ENCODE measurements at places on chromosomes 5 and 9.
A peak's percentile ranks its signal among the peaks of the same experiment; 100 is the strongest.

GRCh38 chr9:98943682-98944056, at the start of gene COL15A1:
Gene COL15A1, plus strand, starts transcription at chr9:98943907. Its CDS starts 155 bp downstream, at chr9:98944062.
- no peak for DNase-seq

GRCh38 chr5:17666726-17667235, 32.5 kb downstream of the TAF11L14 start:
- DNase-seq, result no peak

GRCh38 chr9:8724284-8725018, 924.9 kb upstream of the DMAC1 start:
- DNase-seq, result no peak

GRCh38 chr9:128082151-128082550, 14.1 kb downstream of the SLC25A25 start:
- no peak for DNase-seq

DNA sequence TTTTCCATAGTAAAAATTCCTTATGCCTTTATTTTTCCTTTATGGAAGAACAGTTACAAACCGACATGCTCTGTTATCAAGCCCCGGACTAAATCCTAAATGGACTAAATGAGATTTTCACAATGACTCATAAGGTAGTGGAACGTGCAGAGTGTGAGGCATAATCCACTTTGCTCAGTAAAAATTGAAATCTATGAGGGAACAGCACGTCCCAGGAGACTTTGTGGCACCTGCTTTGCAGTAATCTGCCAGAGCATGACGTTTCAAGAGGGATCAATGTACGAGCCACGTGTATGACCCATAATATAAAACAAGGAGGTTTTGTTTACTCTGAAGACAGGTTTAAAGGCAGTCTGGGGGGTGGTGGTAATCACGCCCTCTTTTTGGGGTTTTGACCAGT, 83.8 kb upstream of the GNA14 start:
- DNase-seq, result no peak

GRCh38 chr5:169742771-169743296, 105.8 kb downstream of the DOCK2 start:
- DNase-seq, result no peak

GRCh38 chr5:96370976-96371375, 62.1 kb downstream of the PCSK1 start:
- no peak for DNase-seq

DNA sequence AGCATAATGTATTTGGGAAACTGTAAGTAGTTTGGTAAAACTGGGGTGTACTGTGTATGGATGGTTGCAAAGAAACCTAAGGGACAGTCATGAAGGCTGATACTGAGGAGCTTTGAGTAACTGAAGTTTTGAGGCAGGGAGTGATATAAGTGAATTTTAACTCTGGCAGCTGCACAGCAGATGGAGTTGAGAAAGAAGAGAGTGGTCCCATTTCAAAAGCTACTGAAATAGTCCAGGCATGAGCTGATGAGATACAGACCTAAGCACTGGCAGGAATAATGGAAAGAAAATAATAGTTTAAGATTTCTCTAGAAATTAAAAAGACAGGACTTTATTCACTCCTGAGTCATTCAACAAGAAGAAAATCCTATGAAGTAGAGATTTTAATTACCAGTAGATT, 232.0 kb downstream of the CHSY3 start:
- DNase-seq, result no peak

- DNase-seq, result peak; percentile 1
These were observed 56.7 kb downstream of the AOPEP start for GRCh38 chr9:94783102-94783682.

GRCh38 chr9:134566936-134567335, 74.7 kb upstream of the COL5A1 start:
- DNase-seq, result no peak
